Neural crest cell (in vitro differentiated cells): ENCODE measurements at places on chromosomes 12 and 14.

GRCh38 chr12:100715976-100716944, 78.3 kb upstream of the ANO4 start:
- no peak for DNase-seq

DNA sequence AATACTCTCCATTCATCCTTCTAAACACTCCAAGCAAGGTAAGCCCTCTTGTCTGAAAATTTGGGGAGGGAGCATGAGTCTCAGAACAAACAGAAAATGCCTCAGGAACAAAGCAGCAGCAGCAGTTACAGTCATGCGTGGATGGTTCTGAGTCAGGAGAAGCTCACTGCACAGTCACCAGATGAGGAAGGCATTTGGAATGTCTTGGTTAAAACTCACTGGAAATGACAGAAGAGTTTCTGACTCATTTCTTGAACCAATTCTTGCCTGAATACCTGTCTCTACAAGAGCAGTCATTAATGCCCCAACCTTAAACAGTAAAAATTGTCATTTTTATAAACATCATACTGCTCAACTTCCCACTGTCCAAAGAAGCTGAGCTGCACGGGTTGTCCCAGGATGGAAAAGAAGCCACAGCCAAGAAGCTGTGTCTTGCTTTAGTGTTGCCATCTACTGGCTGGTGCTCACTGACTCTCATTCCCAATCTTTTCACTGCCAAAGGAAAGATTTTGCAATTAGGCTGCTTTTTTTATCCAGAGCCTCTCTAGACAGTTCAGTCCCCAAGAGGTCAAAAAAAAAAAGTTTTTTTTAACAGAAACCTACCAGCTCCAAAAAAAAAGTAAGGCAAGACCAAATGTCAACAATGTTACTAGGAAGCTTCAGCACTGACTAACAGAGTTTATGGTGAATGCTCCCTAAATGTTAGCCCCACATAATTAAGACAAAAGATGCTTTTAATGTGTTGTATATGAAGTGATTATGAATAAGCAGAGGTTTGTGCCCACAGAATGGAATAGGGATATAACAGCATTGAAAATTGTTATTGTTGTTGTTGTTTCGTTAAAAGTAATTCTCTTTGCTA, 40.4 kb downstream of the KICS2 start:
- DNase-seq: peak; percentile 8

DNA sequence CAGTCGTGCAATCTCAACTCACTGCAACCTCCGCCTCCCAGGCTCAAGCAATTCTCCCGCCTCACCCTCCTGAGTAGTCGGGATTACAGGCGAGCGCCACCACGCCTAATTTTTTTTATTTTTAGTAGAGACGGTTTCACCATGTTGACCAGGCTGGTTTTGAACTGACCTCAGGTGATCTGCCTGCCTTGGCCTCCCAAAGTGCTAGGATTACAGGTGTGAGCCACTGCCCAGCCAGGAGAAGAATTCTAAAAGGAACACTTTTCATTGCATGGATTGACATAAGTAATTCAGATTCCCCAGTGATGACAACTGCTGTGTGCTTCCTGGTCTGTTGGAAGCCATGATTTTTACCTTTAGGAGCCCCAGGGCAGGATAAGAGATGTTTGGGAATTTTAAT, 22.1 kb downstream of the DMAC2L start:
- DNase-seq: no peak

DNA sequence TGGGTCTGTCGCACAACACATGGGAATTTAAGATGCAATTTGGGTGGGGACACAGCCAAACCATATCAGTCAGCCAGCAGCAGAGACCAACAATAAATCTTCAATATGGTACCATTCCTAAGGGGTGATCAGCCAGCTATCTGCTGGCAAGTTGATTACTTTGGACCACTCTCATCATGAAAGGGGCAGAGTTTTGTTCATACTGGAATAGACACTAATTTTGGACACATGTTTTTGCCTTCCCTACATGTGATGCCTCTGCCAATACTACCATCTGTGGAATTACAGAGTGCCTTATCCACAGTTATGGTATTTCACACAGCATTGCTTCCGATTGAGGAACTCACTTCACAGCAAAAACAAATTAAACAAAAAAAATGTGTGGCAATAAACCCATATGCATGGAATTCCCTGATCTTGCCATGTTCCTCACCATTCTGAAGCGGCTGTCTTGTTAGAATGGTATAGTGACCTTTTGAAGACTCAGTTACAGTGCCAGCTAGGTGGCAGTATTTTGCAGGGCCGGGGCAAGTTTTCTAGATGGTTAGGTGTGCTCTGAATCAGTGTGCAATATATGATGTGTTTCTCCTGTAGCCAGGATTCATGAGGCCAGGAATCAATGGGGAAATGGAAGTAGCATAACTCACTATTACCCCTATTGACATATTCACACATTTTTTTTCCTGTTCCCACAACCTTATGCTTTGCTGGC, 179.0 kb upstream of the IGF1 start:
- no peak for DNase-seq
